ENCODE measurements at places on chromosomes 13 and 19.

DNA sequence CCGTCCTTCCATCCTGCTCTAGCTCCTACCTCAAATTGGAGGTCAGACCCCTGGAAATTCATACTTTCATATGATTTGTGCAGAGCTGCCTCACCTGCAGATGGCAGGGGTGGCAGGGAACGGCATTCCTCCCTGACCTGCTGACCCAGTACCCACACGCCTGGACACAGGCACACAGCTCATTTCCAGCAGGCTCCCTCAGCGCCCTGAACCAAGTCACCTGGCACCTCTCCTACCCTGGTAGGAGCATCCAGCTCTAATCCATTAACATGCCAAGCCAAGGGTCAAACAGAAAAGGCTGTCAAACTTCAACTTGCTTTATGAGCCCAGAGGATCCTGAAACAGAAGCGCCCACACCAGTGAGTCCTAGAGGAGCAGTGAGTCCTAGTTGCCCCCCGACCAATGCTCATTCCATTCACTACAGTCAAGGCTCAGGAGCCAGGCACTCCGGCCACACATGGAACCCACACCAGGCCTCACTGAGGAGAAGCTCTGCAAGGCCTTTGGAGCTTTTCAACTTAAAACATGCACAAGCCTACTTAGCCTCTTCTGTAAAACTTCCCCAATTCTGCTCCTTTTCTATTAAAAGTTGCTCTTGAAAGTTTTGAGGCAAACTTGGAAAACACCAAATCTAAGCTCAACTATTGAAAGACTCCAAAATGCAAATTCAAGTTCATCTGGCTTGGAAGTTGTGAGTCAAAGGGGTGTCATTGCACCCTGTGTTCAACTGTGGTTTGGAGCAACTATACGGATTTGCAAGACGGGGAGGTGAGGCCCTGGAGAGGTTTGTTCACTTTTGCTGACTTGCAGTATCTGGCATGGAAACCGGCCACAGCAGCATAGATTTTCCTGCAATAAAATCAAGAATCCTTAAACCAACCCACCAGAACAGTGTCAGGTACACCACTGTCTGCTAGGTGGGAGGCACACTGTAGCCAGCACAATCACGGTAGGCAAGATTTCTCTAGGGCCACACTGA lies 96.7 kb downstream of the CRYL1 start:
- no peak for DNase-seq

DNA sequence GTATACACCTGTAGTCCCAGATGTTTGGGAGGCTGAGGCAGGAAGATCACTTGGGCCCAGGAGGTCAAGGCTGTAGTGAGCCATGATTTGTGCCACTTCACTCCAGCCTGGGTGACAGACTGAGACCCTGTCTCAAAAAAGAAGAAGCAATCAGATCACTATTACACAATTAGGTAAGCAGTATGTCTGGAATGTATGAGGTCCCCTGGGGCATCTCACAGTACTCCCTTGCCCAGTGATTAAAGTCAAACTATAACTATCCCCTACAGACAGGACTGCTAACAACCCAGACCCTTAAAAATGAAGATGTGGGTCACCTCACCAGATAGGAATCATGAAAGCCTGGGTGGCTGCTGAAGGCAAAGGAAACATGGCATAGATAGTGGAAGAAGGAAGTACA lies 9.4 kb upstream of the PAN3 start:
- no peak for DNase-seq

DNA sequence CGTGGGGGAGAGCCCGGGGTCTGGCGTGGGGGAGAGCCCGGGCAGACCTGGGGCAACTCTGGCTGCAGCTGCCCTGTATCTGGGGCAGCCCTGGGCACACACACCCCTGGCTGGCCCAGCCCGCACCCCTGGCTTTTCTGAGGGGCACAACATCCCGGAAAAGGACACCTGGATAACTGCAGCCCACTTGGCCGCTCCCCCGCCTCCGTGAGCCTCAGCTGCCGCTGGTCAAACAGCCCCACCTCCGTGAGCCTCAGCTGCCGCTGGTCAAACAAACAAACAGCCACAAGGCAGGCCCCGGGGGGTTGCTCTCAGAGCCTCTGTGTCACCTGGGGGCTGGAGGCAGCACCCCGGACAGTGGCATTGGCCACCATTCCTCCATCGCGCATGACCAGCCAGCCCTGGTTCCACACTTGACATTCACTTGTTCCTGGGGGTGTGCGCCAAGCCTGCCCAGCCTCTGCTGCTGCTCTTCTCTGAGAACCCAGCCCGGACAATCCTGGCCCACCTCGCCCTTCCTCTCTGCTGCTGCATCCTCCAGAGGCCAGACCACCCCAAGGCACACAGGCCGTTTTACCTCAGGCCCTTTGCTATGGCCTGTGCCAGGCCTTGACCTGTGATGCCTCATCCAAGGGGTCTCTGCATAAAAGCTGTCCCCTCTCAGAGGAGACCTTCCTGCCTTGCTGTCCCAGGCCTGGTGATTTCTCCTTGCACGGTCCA lies 19.9 kb downstream of the CEBPG start:
- DNase-seq = no peak

- no peak for DNase-seq
Observed at GRCh38 chr13:110373617-110374016, 66.5 kb downstream of the COL4A2 start.

DNA sequence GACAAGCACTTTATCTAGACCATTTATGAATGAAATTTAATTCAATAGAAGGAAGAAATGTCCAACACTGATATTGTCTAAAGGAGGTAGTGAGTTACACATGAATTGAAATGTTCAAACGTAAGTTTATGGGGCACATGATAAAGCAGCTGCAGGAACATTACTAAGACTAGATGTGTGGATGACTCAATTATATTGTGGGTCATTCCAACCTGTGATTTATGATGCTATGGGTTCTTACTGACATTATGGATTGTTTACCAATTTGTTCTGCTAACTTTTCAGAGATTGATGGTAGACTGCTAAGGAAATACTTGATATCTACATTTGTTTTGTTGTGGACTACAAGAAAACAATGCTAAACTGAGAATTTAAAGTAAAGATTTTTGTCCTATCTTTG lies 56.1 kb upstream of the ATXN8OS start:
- no peak for DNase-seq

DNA sequence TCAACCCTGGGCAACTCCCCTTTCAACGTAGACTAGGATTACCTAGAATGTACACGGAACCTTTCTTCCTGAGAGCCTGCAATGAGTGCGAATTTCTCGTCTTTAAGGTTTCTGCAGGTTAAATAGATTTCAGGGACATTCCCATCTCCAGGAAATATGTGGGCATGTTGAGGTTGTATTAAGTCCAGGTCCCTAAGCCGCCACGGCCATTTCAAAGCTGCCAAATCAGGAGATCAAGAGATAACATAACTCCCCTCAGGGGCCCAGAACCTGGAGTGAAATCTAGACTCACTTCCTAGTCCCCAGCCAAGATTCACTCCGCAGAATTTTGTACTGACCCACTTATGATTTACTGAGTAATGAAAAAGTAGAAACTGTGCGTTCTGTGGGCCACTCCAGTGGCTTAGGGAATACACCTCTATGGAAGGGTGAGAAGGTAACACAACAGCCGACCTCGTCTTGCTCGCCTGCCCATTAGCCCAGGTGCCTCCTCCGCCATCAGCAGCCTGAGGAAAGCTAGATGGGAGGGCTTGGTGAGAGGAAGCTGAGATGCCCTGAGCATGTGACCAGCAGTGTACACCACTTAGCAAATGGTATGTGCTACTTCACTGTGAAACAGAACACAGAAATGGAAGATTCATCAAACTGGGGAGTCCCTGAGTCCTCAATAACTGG lies 98.5 kb upstream of the SOX1 start:
- DNase-seq = no peak

- no peak for DNase-seq
Observed at GRCh38 chr13:40958655-40959054, 60.5 kb downstream of the ELF1 start.

DNA sequence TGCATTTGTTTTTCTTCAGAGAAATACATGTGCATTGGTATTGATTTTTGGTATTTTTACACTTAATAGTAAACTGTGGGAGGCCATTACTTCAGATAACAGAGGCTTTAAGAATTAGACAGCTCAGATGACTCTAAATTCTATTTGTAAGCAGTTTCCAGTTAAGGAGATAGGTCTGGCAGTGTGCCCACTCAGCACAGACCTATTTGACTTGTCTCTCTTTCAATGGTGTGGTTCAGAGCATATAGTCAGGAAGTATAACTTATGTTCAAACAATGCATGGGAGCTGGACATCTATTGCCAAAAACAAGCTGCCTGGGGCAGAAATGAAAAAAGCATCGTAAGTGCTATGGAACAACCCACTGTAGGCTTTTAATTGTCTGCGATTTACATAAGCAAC lies 370.7 kb downstream of the HS6ST3 start:
- no peak for DNase-seq

DNA sequence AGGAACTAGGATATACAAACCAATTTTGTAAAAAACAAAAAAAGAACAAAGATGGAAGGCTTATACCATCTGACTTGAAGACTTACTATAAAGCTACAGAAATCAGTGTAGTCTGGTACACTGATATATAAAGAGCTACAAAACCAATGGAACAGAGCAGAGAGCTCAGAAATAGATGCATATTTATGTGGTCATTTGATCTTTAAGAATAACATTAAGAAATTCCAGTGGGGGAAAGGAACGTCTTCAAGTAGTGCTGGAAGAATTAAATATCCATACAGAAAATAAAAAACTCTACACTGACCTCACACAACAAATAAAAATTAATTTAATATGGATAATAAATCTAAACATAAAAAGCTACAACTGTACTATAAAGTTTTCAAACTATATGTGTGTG lies 317.0 kb downstream of the ENOX1 start:
- no peak for DNase-seq

DNA sequence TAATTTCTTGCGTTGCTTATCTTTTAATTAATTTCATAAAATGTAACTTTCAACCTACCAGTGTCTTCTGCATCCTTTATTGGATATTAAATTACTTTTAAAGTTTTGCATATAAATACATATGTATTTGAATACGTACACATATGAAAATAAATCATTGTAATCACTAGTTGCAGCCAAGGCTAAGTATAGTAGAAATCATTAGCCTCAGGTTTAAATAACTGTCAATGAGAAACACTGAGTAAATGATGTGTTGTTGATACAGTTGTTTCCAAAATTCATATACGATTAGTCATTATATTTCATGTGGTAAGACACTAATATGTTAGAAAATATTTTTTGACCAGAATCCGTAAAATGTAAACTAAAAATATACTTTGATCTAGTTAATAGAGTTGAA lies 1267.1 kb upstream of the PCDH20 start:
- no peak for DNase-seq

DNA sequence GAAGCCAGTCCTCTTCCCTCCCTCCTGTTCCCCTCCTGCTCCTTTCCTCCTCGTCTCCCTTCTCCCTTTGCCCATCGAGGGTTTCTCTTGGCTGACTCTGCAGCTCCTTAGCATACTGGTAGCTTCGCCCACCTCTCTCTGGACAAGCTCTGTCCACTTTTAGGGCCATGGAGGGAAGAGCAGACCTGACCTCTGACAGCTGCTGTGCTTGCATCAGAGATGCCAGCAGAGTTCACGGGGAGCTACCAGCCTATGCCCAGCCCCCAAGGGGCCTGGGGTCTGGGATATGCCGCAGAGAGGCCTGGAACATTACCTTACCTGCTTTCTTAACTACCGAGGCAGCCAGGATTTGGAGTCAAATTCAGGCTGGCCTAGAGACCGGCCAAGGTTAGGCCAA lies 19.7 kb downstream of the LYL1 start:
- no peak for DNase-seq

- DNase-seq = peak; percentile 76
Observed at GRCh38 chr13:26184791-26185250, 37.3 kb downstream of the RNF6 start.

DNA sequence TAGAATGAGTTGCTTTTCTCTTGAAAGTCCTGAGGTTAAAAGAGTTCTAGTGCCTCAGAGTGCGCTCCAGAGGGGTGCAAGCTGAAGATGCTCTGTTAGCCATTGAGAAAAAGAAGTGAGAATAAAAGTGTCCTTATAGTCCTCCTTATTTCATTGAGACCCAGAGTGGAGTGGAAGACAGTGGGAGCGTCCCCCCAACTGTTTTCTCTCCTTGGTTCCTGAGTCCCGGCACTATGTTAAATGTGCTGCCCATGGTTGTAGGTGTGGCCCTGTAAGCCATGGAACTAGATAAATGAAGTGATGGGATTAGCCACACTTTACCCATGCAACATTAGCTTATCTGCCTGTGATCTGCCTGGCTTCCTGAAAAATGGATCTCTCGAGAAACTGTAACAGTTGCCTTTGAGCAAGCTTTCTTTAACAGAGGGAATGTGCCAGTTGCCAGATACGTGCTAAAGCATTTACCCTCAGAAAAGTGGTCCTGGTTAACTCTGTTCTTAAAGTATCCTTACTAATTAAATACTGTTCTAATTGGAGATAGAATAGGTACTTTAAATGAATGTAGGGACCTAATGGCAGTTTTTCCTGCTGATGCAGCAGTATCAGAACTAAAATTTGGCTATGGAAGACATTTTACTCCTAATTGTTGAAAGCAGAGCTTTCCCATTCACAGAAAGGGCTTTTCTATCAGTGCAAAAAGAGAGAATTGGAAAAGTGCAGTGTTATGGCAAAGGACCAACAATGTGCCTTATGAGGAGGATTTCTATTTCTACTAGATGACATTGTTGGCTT lies 21.4 kb upstream of the PSG9 start:
- peak; percentile 5 for DNase-seq

GRCh38 chr13:110275931-110276552 lies 30.9 kb downstream of the COL4A1 start:
- peak; percentile 69 for DNase-seq

GRCh38 chr13:35630551-35631275 lies 154.2 kb upstream of the MAB21L1 start:
- peak; percentile 42 for DNase-seq

DNA sequence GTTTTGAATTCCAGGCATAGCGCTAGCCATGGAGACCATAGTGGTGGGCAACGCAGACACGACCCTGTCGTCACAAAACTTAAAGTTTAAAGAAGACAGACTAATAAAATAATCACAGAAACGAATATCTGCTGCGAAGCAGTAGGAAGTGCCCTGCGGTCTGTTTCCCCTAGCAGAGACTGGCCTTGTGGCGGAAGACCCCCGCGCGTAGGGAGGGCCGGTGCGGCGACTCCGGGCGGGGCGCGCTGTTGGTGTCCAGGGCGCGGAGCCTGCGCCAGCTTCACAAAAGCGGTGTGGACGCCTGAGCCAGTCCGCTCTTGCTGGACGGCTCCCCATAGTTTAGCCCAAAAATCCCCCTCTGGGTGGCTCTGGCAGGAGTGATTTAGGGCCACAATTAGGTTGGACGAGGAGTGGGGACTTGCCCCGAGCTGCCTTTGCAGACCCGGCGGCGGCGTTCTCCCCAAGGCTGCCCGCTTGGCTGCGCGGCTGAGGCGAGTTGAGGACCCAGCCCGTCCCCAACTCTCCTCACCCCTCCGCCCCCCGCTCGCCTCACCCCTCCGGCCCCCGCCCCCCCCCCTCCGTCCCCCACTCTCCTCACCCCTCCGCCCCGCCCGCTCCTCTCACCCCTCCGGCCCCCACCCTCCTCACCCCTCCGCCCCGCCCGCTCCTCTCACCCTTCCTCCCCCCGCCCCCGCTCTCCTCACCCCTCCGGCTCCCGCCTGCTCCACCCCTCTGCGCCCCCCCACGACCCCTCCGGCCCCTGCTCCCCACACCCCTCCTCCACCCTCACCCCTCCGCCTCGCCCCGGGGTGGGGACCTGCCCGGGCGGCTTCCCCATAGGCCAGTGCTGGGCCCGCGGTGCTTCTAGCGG lies 14.2 kb upstream of the LATS2 start:
- peak; percentile 33 for DNase-seq
